ENCODE measurements at places on chromosomes 5 and 9. TPM values are rescaled to one million over a fixed set of nuclear protein-coding genes. Genes with fewer than 3 reads are reported as not detected.

The SHB gene
- 20.0 TPM for total RNA-seq

The OR13C2 gene
- not detected for total RNA-seq

The FBP2 gene
- not detected for total RNA-seq

The ARHGEF28 gene
- 15.7 TPM for total RNA-seq

The SNX30 gene
- 9.7 TPM for total RNA-seq

The GOLGA2 gene
- total RNA-seq = 56.6 TPM

The TTC39B gene
- total RNA-seq = 5.4 TPM
